ENCODE measurements at places on chromosomes 6 and 20. TPM values are rescaled to one million over a fixed set of nuclear protein-coding genes. Genes with fewer than 3 reads are reported as not detected.
A peak's percentile ranks its signal among the peaks of the same experiment; 100 is the strongest.

DNA sequence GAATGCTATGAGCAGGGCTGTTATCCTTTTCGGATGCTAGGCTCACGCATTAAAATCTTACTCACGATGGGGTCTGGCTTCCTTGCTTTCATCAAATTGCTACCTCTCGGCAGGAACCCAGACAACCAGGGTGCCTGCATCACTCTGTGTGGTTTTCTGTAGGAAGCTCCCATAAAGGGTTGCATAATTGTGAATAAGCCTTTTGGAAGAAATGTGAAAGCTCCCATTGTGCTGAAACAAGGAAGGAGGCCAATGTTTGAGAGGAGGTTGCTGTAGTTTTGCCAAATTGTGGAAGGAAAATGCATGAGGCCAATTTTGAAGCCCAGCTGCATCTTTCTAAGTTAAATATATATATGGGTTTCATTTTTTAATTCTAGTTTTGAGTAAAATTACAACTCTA, 615.5 kb downstream of the C6orf118 start:
- no peaks in the 10 kb centered on the region for H3K27me3 ChIP-seq
- H3K27ac ChIP-seq: no peak overlapping the region
- DNase-seq: no peak
- no peaks in the 10 kb centered on the region for H3K4me1 ChIP-seq
- no peak overlapping the region for H3K4me3 ChIP-seq
- H3K36me3 ChIP-seq: no peaks in the 10 kb centered on the region

DNA sequence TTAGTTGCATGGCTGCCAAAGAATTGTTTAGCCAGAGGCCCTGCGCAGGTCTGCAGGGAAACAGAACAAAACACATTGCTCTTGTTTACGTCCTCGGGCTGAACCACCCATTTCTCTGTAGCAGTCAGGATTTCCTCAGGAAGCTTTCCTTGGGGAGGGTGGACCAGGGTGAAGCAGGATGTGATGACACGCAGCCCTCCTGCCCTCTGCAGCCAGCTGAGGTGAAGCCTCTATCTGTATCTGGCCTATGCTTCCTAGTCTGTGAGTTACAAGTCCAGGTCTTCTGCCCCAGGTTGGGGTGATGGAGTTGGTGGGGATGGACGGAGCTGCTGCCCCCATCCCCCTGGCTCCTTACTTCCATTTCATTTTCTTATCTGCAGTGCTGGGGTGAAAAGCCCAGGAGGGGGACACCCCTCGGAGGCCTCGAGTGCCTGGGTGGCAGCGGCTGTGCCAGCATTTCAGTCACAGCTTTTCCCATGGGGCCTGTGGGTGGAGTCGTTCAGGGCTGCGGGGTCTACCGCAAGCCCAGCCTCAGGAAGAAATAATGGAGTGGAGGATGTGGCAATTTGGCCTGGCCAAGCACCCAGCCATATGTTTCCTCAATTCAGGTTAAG, 24.9 kb downstream of the SASH1 start:
- no peaks in the 10 kb centered on the region for H3K36me3 ChIP-seq
- no peak overlapping the region for H3K27ac ChIP-seq
- H3K4me1 ChIP-seq: no peaks in the 10 kb centered on the region
- no peak overlapping the region for H3K4me3 ChIP-seq
- peaks cover 10% of the 10 kb centered on the region for H3K27me3 ChIP-seq

GRCh38 chr20:43914311-43915210, at the start of gene TOX2:
Gene TOX2, plus strand, starts transcription at chr20:43914852. Its CDS starts 40 bp downstream, at chr20:43914892.
- DNase-seq: peak; percentile 68
- H3K4me1 ChIP-seq: peaks cover 45% of the 10 kb centered on the region
- H3K36me3 ChIP-seq: peaks cover 10% of the 10 kb centered on the region
- peaks cover 55% of the 10 kb centered on the region for H3K27me3 ChIP-seq
- peak within 1 kb of the TSS; percentile 10 for H3K27ac ChIP-seq

DNA sequence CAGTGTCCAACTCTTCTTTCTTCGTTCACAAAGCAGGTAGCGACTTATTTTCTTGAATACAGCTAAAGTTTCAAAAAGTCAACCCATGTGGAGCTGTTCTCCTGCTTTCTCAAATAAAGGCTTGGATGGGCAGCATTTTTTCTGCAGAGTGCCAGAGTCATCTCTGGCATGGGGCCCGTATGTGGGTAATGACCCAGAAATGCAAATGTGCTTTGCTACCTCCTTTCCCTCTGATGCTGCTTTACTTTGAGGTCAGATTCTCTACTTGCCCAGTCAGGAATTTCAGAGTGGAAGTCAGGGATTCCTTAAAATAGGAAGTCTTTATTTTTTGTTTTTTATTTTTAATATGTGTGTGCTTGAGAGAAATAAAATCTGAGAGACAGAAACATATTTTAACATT, 4.9 kb downstream of the NKAIN2 start:
- no peak for DNase-seq
- no peak overlapping the region for H3K27ac ChIP-seq
- H3K27me3 ChIP-seq: peaks cover 25% of the 10 kb centered on the region
- H3K4me3 ChIP-seq: no peak overlapping the region
- H3K4me1 ChIP-seq: no peaks in the 10 kb centered on the region

The NKAIN2 gene
- not detected for total RNA-seq

The CNBD2 gene
- 8.4 TPM for total RNA-seq

DNA sequence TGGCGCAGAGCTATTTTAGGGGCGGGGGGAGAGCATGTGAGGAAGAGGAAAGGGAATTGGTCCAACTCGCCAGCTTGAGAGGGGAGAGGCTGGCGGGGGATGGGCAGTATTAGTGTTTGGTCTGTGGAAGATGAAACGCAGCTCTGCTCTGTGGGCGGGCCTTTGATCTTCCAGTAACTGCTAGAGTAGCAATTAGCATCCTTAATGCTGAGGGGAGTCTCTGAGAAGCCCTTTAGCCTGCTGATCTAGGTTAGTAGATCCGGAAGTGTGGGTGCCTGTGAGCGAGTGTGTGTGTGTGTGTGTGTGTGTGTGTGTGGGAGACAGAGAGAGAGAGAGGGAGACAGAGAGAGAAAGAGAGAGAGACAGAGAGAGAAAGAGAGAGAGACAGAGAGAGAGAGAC, 117.2 kb upstream of the BACH2 start:
- H3K4me1 ChIP-seq: peaks cover 85% of the 10 kb centered on the region
- H3K36me3 ChIP-seq: peaks cover 8% of the 10 kb centered on the region

GRCh38 chr6:12601881-12602280, 114.7 kb upstream of the PHACTR1 start:
- no peak overlapping the region for H3K4me3 ChIP-seq
- H3K36me3 ChIP-seq: no peaks in the 10 kb centered on the region
- H3K27me3 ChIP-seq: peaks cover 36% of the 10 kb centered on the region
- no peak overlapping the region for H3K27ac ChIP-seq

- DNase-seq: no peak
- H3K36me3 ChIP-seq: no peaks in the 10 kb centered on the region
- H3K4me1 ChIP-seq: no peaks in the 10 kb centered on the region
- H3K4me3 ChIP-seq: no peak overlapping the region
These were observed 230.9 kb upstream of the HTR1E start for GRCh38 chr6:86706449-86706848.

DNA sequence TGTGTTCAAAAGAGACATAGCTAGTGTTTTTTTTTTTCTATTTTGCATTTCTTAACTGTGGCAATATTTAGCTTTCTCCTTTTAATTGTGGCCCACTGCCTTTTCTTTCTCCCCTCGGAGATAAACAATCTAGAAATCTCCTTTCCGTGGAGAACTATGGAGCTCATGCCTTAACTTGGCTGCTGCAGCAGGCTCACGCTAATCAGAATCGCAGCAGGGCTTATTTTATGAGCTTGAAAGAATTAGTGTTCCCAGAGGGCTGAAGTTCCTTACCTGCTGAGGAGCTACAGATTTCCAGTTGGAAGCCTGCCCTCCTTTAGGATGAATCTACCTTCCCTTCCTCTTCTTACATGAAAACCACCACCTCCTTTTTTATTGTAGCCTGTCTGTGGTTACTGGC, 35.6 kb downstream of the CTNNBL1 start:
- peaks cover 9% of the 10 kb centered on the region for H3K36me3 ChIP-seq
- H3K4me1 ChIP-seq: peaks cover 8% of the 10 kb centered on the region
- H3K27me3 ChIP-seq: no peaks in the 10 kb centered on the region
- no peak overlapping the region for H3K4me3 ChIP-seq
- no peak for DNase-seq

The SMLR1 gene
- not detected for total RNA-seq

The MROH8 gene
- total RNA-seq: 5.2 TPM

The DNMT3B gene
- total RNA-seq: 3.2 TPM

DNA sequence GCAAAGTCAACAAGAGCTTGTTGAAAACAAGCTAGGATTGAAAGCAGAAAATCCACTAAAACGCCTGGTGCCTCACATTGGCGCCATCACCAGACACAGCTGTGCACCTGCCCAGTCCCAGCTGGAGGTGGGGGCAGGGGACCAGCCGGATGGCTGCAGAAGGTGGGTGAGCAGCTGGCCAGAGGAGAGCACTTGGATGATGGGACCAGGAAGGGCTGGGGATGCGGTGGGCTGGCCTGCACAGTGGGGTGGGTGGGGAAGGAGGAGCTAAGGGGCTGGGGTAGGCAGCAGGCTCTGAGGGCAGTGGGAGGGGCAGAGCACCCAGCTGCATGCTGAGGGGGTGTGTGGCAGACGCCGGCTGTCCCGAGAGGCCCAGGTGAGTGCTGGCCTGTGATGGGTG, 7.1 kb downstream of the CABLES2 start:
- H3K27ac ChIP-seq: no peak overlapping the region
- no peak overlapping the region for H3K4me3 ChIP-seq
- H3K4me1 ChIP-seq: peaks cover 4% of the 10 kb centered on the region
- DNase-seq: no peak
- H3K36me3 ChIP-seq: peaks cover 6% of the 10 kb centered on the region

DNA sequence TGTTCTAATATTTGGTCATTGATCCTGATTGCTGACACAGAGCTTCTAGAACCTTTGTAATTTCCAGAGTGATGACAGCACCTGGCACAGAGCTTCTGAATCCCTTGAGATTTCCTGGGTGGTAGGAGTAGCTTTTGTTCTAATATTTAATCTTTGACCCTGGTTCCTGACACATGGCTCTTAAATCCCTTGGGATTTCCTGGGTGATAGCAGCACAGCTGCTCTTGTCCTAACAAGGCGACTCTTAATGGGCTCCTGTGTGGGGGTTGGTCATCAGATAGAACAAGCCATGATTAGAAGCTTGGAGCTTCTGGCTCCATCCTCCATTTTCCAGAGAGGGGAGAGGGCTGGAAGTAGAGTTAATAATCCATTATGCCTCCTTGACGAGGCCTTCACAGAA, 18.4 kb downstream of the GMPR start:
- peaks cover 10% of the 10 kb centered on the region for H3K4me1 ChIP-seq
- H3K4me3 ChIP-seq: no peak overlapping the region
- no peak for DNase-seq
- H3K36me3 ChIP-seq: no peaks in the 10 kb centered on the region
- no peaks in the 10 kb centered on the region for H3K27me3 ChIP-seq

The CTAGE9 gene
- not detected for total RNA-seq

GRCh38 chr6:111662072-111662793, 56.6 kb upstream of the TRAF3IP2 start:
- H3K4me1 ChIP-seq: no peaks in the 10 kb centered on the region
- peaks cover 23% of the 10 kb centered on the region for H3K36me3 ChIP-seq
- DNase-seq: no peak
- no peak overlapping the region for H3K4me3 ChIP-seq
- H3K27me3 ChIP-seq: no peaks in the 10 kb centered on the region
